ENCODE measurements at places on chromosomes 3 and 15.
A peak's percentile ranks its signal among the peaks of the same experiment; 100 is the strongest.

DNA sequence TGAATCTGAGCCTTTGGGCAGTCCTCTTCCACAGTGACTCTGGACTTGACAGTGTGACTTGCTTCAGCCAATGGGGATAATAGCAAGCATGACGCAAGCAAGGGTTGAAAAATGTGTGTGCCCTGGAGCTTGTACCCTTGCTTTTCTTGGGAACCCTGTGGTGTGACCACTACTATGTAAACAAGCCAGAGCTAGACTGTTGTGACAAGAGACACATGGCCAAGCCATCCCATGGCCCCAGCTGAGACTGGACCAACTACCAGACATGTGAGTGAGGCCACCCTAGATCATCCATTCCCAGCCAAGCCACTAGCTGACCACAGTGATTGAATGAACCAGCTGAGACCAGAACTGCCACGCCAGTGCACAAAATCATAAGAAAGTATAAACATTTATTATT is 11.8 kb downstream of the MYO1E start:
- no peak for DNase-seq

DNA sequence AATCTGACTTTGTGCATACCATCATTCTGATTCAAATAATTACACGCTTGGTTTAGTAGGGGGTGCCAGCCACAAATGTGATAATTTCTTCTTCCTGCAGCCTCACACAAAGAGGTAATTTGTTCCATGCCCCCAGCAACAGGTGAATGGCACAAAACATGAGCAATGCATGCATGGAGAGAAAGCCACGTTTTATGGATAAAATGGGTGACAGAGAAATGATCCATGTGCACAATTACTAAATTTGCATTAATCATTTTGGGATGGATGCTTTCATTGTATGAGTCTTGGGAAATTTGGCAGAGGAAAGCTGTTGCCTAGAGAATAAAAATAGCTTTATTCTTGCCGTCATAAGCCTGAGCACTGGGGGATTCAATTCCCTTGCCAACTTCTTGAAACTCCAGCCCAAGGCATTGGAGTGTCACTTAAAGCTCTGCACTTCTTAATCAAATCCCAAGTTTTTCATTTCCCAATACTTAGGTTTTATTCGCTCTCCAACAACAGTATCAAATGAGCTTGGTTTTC is 411.6 kb downstream of the GBE1 start:
- no peak for DNase-seq

DNA sequence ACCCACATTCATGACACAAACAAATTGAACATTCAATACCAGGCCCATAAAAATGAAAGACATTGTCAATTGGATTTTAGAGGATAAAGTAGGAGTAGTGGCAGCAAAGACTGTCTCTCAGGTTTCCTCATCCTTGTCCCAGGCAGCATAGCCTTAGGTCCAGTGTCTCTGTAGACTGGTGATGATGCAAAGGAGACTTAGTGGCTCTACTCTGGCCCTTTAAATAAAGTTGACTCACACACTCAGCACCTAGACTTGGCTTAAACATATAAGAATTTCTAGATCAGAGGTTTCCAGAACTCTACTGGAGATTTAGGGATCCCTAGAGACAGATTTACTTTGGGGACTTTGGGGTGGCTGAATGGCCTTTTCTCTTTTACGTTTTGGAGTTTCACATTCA is 166.6 kb downstream of the NR1D2 start:
- DNase-seq, result no peak

DNA sequence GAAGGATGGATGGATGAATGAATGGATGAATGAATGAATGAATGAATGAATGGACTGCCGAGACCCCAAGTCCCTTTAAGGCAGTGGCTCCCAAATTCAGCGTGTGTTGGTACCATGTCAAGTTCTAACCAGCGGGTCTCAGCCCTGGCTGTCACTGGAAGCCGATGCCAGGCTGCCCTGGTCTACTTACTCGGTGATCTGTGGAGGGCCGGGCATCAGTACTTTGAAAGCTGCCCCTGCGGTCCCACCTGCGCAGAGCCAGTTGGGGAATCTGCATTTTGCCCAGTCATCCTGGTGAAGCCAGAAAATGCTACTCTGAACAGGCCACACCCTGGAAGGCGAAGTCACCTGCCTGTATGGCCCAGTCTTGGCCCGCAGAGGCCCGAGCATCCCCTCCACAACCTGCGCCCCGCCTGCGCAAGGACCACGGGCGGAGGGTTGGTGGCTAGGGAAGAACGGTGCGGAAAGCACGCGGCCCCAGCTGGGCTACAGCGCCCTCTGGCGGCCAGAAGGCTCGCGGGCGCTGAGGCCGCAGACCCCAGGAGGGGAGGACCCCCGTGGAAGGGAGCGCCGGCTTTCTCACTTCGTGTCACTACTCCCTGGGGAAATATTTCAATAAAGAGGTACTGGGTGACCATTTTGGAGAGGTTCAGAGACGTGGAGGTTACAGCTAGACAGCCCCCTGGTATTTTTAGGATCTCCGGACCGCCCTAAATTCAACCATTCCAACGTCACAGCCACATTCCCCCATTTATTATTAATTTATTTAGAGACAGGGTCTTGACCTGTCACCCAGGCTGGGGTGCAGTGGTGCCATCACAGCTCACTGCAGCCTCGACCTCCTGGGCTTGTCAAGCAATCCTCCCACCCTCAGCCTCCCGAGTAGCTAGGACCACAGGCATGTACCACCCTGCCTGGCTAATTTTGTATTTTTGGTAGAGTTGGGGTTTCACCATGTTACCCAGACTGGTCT is 34.9 kb downstream of the PRKCD start:
- peak; percentile 48 for DNase-seq
